ENCODE measurements at places on chromosomes 2 and 18.

DNA sequence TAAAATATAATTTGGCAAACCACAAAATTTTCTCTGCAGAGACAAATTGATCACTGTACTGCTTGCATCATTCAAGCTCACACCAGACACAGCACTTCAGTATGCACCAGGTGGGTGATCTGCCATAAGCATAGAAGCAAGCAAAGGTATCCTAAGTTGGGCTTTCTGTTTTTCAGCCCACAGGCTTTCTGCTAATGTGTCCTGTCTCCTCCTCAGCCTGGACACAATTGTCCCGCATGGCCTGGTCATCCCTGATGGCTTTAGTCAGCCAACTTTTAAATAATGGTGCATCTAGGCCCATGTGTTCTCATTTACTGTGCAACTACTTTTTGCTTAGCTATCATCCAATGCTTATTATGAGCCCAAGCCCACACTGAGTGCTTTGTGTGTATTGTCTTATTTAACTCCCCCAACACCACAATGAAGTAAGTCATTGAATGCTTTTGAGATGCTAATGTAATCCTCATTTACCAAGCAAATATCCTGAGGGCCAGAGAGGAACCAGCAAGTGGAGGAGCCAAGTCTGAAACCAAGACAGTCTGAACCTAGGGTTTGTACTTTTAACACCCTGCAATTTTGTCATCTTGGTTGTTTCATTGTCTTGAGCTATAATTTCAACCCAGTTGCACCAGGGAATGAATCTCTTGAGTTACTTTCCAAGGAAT, 111.2 kb upstream of the SETBP1 start:
- DNase-seq = no peak

GRCh38 chr2:26615336-26615859, 25.8 kb downstream of the CIB4 start:
- DNase-seq = peak; percentile 49

- DNase-seq = no peak
These were observed 103.7 kb downstream of the RBMS1 start for GRCh38 chr2:160389875-160390274.

DNA sequence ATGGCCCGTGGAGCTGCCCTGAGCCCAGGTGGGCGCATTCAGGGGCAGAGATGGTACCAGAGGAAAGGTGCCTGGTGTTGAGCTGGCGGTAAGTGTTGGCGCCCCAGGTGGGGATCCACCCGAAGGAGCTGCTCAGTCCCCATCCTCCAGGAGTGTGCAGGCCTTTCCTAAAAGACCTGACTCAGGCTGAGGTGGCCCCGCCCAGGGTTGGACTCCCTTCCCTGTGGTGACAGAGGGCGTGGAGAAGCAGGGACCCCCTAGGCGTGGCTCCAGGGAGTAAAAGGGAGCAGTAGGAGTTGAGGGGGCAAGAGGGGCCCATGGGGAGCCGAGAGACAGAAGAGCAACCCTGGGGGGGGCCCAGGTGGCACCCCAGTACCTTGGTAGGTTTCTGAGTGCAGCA, 2.4 kb downstream of the OXER1 start:
- DNase-seq = no peak

GRCh38 chr2:237662671-237663093, 35.3 kb downstream of the LRRFIP1 start:
- DNase-seq = peak; percentile 21

- no peak for DNase-seq
These were observed 34.1 kb upstream of the IL1RL1 start for GRCh38 chr2:102277202-102277700.

GRCh38 chr2:204380141-204380881, 165.0 kb upstream of the PARD3B start:
- no peak for DNase-seq

GRCh38 chr2:207546822-207547221, 17.1 kb downstream of the CREB1 start:
- DNase-seq = no peak

DNA sequence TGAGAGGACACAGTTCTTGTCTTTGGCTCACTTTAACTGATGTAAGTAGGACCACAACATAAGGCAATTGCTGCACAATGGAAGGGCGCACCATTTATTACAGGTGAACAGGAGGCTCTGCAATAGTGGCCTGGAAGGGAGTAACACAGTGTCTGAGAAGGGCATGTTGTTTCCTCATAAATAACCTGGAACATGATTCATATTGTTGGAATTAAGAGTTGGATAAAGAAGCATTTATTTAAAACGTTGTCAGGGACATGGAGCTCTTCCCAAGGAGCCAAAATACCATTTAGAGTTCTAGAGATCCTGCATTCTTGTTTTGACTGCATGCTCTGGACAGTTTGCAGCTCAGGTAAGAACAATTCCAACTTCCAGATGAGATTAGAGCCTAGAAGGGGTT, 110.4 kb downstream of the PLCL1 start:
- no peak for DNase-seq

GRCh38 chr18:5420906-5421305, 122.9 kb downstream of the EPB41L3 start:
- DNase-seq = no peak

- no peak for DNase-seq
These were observed 632 bp downstream of the AFTPH start for GRCh38 chr2:64524604-64525316.

DNA sequence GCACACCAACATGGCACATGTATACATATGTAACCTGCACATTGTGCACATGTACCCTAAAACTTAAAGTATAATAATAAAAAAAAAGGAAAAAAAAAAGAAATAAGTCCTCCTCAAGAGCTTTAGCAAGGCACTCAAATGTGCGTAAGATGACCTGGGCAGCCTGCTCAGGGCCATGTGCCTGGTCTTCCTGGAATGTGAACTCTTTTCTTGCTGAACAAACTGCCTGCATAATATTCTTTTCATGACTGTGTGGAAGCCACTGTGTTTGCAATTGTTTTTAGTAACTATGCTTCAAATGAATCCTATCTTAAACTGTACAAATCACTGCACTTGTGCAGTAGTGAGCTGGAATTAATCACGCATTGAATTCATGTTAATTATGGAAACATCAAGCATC, 168.1 kb upstream of the TPO start:
- no peak for DNase-seq

GRCh38 chr2:74181739-74182138, 3.1 kb upstream of the MOB1A start:
- DNase-seq = peak; percentile 90

GRCh38 chr2:233037078-233037477, 4.6 kb downstream of the NEU2 start:
- DNase-seq = no peak

GRCh38 chr2:165456027-165456426, 13.5 kb upstream of the CSRNP3 start:
- no peak for DNase-seq

GRCh38 chr2:151670346-151670745, 63.9 kb downstream of the NEB start:
- DNase-seq = no peak

DNA sequence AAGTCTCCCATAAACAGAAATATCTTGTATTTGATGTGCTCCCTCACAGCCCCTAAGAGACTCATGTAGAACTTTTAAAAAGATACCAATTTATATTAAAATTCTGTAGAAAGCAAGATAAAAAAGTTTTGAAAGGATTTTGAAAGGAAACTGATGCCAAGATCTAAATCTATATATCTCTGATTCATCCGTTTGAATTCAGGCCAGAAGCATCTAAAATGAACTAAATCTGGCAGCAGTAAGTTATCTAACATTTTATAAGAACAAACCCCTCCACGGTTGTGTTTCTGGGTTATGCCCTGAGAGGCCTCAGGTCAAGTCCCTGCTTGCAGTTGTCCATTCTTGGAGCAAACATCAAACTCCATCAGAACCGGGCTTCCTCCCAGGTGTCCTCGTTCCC, 165.8 kb downstream of the FBXO15 start:
- no peak for DNase-seq

DNA sequence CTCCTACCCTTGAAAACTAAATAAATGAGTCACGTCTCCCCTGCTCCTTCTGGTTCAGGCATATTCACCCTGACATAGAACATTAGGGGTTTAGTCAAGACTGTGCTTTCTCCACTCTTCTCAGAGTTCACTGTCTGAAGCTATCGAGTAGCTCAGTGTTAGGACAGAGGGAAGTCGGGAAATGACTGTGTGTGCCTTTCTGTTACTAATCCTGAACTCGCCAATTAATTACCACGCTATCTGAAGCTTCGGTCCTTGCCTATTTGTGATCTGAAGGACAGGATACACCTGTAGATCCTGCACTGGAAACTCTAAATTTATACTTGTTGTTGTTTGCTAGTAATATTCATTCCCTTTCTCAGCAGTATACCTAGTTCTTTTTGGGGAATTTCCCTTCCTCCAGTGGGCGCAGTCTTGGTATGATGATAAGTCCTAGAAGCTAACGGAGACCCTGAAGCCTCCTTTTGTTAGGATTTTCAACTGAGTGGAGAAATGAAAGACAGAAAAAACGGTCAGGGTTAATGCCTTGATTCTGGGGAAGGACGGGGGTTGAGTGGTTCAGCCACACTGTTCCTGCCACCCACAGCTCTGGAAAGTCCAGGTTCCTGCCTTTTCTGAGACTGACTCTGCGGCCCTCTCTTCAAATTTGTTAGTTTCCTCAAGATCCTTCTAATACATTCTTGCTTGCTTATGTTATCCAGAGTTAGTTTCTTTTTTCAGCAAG, 218.0 kb downstream of the DLGAP1 start:
- DNase-seq = no peak

DNA sequence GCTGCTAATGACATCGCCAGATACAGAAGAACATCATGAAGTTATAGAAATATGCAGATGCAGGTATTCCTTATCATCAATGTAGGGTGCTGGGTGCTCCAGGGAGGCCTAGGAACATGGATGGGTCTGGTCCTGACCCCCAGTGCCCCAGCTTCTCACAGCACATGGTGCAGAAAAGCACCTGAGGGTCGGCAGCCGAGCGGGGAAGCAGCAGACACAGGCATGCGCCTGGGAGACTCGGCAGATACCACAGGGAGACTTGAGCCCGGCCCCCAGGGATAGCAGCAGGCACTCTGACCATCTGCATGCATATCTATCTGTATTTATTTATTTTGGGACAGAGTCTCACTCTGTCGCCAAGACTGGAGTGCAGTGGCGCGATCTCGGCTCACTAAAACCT, 43.2 kb downstream of the TMEM18 start:
- no peak for DNase-seq

DNA sequence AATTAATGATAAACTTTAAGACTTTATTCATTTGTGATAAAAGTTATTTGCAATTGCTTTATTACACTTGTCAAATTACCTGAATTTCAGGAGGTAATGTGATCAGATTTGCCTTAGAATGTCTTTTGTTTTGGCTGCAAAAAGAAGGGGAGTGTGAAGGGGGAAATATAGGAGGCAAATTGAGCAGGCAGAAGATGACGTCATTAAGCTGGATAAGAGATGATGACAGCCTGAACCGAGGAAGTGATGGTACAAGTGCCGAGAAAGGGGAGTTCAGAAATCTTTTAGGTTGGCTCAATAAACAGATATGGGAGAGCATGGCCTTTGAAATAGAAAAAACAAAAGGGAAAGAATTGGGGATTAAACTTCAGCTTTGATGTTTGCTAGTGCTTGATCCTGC, 73.0 kb upstream of the TTN start:
- DNase-seq = no peak

DNA sequence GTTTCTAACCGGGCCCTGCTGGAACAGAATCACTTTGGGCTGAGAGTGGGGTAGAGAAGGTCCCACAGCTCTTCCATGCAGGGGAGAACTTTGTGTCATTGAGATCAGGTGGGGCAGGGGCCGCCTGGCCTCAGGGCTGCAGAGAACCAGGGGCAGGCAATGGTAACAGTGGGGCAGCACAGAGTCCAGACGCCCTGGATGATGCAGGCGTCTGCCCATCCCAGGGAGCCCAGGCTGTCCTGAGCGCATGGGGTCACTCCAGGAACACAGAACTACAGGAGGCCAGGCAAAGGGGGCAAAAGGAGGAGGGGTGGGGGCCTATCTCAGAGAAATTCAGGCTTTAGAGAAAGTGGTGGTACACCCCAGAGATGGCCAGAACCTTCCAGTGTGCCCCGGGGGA, 121.3 kb downstream of the NDUFA10 start:
- DNase-seq = no peak

- DNase-seq = no peak
These were observed 239.2 kb upstream of the DOK6 start for GRCh38 chr18:69161383-69162028.

GRCh38 chr2:197170208-197170607, 140.4 kb downstream of the ANKRD44 start:
- no peak for DNase-seq

GRCh38 chr2:7905756-7906155, 776.1 kb upstream of the ID2 start:
- no peak for DNase-seq

DNA sequence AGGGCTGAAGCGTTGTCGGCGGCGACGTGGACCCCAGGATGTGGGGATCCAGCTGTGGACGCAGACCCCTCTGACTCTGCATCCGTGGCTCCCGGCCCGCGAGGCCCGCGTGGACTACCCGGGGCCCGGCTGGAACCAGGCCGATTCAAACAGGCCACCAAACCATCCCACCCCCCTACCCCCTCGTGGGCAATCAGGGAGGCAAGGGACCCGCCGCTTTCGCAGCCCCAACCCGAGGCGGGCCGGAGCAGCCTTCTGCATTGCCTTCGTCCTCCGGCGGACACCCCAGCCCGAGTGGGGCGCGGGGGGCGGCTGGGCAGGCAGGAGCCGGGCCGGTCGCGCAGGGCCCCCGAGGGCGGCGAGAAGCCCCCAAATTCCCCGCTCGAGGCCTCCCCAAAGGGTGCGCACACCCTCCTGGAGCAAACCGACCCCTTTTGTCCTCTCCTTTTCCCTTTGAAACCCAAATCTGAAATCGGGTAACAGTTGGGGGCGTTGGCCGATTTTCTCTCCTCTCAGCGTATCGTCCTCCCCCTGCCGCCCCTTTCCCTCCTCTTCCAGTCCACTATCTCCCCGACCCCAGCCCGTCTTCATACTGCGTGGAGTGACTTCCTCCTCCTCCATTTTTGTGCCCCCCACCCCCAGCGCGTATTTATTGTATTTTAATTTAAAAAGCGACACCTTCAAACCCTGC, 7.4 kb downstream of the SP9 start:
- no peak for DNase-seq

GRCh38 chr18:45218436-45218835, 396.8 kb upstream of the SLC14A2 start:
- no peak for DNase-seq

DNA sequence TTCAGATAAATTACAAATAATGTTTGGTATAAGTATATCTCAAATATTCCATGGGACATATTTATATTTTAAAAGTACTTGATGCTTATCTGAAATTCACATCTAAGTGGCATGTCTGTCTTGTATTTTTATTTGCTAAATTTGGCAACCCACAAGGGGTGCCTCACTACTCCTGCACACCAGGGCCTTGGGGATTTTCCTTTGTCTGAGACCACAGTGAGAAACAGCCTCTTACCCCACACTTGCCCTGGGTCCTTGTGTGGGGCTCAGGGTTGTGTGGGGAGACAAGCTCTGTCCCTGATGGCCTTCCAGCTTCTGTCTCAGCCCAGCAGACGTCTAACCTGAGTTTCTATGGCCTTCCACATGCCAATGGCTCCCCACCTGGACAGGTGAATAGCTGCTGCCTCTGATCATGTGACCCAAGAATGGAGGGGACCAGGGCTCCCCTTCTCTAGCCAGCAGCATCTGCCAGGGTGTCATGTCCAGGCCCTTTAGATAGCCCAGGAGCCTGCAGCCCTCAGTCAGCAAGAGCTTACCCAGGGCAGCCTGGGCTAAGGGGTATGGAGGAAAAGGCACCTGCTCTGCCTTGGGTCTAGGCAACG, 49.5 kb upstream of the MRPL33 start:
- DNase-seq = no peak

Data from NCI-H524 (cell line).